ENCODE measurements at places on chromosomes 4 and X. TPM values are rescaled to one million over a fixed set of nuclear protein-coding genes. Genes with fewer than 3 reads are reported as not detected.

ADD1 gene
- 80.2 TPM for total RNA-seq

TSPAN6 gene
- 36.2 TPM for total RNA-seq

SLC49A3 gene
- 0.21 TPM for total RNA-seq

CLNK gene
- total RNA-seq = not detected

GYPA gene
- total RNA-seq = not detected

ABLIM2 gene
- total RNA-seq = 7.8 TPM

CSAG1 gene
- 0.24 TPM for total RNA-seq

CT45A5 gene
- total RNA-seq = 0.08 TPM

DDIT4L gene
- total RNA-seq = 0.26 TPM

ANXA10 gene
- 2.3 TPM for total RNA-seq

ATP10D gene
- total RNA-seq = 2.4 TPM

ARR3 gene
- not detected for total RNA-seq

GPR82 gene
- total RNA-seq = not detected

PHEX gene
- 0.28 TPM for total RNA-seq

RAB9B gene
- total RNA-seq = 0.05 TPM

FHL1 gene
- total RNA-seq = 26.8 TPM

STOX2 gene
- 2.3 TPM for total RNA-seq

CXorf65 gene
- not detected for total RNA-seq

PAK3 gene
- not detected for total RNA-seq

HELT gene
- total RNA-seq = not detected

Data from A549 treated with AZD2906 at 1 μM for 4 hours (cell line).